ENCODE measurements at places on chromosomes 7 and 10. TPM values are rescaled to one million over a fixed set of nuclear protein-coding genes. Genes with fewer than 3 reads are reported as not detected.

The SYT15B gene
- total RNA-seq = not detected

GRCh38 chr7:75739796-75740672 lies 1.3 kb upstream of the HIP1 start:
- no peak overlapping the region for H3K27ac ChIP-seq
- DNase-seq = no peak
- H3K27me3 ChIP-seq = 0 out of 2 replicates have a peak, but pooled peaks cover 3% of the 10 kb centered on the region
- H3K4me3 ChIP-seq = peak overlapping the region; percentile 69
- H3K36me3 ChIP-seq = no peaks in the 10 kb centered on the region
- peaks cover 7% of the 10 kb centered on the region for H3K4me1 ChIP-seq

GRCh38 chr10:9419757-9420156 lies 1365.3 kb downstream of the GATA3 start:
- no peaks in the 10 kb centered on the region for H3K27me3 ChIP-seq
- no peak overlapping the region for H3K27ac ChIP-seq
- H3K4me3 ChIP-seq = no peak overlapping the region
- no peaks in the 10 kb centered on the region for H3K4me1 ChIP-seq

GRCh38 chr10:26044141-26044749 lies 110.2 kb downstream of the MYO3A start:
- DNase-seq = no peak
- H3K27ac ChIP-seq = no peak overlapping the region
- no peaks in the 10 kb centered on the region for H3K36me3 ChIP-seq
- no peaks in the 10 kb centered on the region for H3K27me3 ChIP-seq
